ENCODE measurements at places on chromosomes 16 and 17. TPM values are rescaled to one million over a fixed set of nuclear protein-coding genes. Genes with fewer than 3 reads are reported as not detected.
A peak's percentile ranks its signal among the peaks of the same experiment; 100 is the strongest.

ZNF624 gene
- total RNA-seq = 11.7 TPM

APOBR gene
- total RNA-seq = 0.09 TPM

PRM1 gene
- total RNA-seq = not detected

ABCA10 gene
- 0.74 TPM for total RNA-seq

IL32 gene
- total RNA-seq = 5.5 TPM

CACNB1 gene
- total RNA-seq = 19.2 TPM

TP53TG3C gene
- total RNA-seq = not detected

KRT39 gene
- total RNA-seq = not detected

MMD gene
- 37.6 TPM for total RNA-seq

DNA sequence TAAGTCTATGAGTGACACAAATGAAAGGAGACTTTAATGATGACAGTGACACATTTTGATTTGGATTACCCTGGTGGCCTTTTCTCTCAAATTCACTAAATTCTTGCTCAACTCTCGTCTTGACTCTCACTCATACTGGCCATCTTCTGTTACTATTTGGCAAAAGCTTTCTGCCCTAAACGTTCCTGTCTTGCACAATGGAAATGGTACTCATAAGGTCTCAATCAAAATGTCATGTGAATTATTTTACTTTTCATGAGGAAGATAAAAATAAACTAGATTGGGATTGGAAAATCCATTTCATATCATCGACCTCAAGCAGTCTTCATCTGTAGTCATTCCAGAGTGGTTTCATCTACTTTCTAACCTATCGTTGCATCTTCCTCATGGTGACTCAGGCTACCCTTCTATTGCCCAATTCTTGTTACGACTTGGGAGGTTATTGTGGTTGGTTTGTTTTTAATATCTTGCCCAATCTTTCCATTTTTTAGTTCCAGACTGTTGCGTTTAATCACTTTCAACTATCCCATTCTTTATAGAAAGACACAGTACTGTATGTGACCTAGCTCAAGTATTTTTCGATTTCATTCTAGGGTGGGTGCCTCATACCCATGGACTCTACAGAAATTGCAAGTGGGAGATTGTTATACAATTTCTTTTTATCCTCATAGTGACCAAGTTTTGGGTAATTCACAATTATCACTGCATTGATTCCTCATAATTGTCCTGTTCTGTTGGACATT lies 317.2 kb upstream of the KCNJ16 start:
- no peaks in the 10 kb centered on the region for H3K27me3 ChIP-seq
- no peaks in the 10 kb centered on the region for H3K36me3 ChIP-seq
- H3K4me1 ChIP-seq = peaks cover 14% of the 10 kb centered on the region
- no peak for DNase-seq
- no peak overlapping the region for H3K4me3 ChIP-seq

DNA sequence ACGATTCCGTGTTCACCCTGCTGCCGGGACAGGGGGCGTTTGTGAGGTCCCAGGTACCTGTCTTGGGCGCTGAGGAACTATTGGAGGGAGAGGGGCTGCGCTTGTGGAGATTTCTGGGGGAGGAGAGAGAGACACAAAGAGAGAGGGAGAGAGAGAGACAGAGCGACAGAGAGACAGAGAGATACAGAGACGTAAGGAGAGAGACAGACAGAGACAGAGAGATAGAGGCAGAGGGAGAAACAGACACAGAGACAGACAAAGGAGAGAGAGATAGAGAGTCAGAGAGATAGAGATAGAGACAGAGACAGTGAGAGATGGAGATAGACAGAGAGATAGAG lies 24.5 kb upstream of the ITGAX start:
- no peak overlapping the region for H3K27ac ChIP-seq
- H3K27me3 ChIP-seq = peaks cover 76% of the 10 kb centered on the region
- peak overlapping the region; percentile 14 for H3K4me3 ChIP-seq
- H3K4me1 ChIP-seq = no peaks in the 10 kb centered on the region
- no peak for DNase-seq

GRCh38 chr17:17108451-17109049 lies 66.3 kb downstream of the MPRIP start:
- no peak for DNase-seq
- H3K4me3 ChIP-seq = no peak overlapping the region
- H3K27me3 ChIP-seq = no peaks in the 10 kb centered on the region
- H3K4me1 ChIP-seq = peaks cover 32% of the 10 kb centered on the region

- H3K4me3 ChIP-seq = no peak overlapping the region
- H3K36me3 ChIP-seq = no peaks in the 10 kb centered on the region
- no peak for DNase-seq
- H3K27ac ChIP-seq = no peak overlapping the region
These were observed 36.2 kb downstream of the CTCF start for GRCh38 chr16:67598527-67598926.

DNA sequence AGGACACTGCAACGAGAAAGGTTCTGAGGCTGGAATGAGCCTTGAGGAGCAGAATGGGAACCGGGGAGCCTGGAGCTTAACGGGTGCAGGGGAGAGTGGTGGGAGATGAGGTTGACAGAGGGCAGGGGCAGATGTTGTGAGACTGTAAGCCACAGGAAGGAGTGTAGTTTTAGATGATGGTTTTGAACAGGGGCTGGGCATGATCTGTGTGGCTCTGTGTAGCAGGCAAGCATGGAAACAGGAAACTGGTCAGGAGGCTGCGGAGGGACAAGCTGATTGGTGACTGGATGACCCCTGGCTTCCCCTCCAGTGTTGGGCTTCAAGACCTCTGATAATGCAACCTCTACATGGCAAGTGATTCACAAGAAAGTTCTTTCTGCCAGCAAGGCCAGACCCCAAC lies 1.4 kb upstream of the CNGB1 start:
- peaks cover 4% of the 10 kb centered on the region for H3K27me3 ChIP-seq
- no peaks in the 10 kb centered on the region for H3K36me3 ChIP-seq
- no peak for DNase-seq
- no peak overlapping the region for H3K4me3 ChIP-seq
- no peaks in the 10 kb centered on the region for H3K4me1 ChIP-seq
- H3K27ac ChIP-seq = no peak overlapping the region

DNA sequence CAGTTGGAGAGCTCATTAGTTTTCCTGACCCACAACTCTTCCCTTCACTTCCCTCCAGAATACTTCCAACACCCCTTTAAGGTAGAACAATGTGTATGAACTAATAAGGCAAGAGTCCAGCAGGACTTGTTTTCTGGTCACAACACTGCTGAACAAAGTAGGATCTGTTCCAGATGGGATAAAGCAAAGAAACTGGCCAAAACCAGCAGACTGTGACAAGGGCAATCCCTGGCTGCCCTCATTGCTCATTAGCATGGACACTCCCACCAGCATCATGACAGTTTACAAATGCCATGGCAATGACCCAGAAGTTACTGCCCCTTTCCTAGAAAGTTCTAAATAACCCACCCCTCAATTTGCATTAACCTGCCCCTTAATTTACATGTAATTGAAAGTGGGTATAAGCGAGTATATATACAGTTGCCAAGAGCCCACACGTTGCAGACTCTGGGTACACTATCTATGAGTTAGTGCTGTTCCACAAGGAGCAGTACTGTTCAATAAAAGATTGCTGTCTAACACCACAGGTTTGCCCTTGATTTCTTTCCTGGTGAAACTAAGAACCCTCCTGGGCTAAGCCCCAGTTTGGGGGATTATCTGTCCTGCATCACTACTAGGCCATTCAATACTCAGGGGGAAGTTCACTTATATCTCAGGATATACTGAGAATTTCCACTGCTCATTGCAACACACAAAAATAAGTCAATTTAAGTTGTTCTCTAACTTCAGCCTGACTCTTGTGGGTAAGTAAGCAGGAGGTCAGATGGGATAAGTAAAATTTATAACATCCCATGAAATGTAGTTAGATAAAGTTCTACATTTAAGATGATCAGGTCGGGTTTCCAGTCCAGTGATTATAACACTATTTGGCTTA lies 82.3 kb downstream of the SSH2 start:
- peaks cover 47% of the 10 kb centered on the region for H3K4me1 ChIP-seq
- no peak for DNase-seq
- no peak overlapping the region for H3K4me3 ChIP-seq
- H3K36me3 ChIP-seq = no peaks in the 10 kb centered on the region
- peak overlapping the region; percentile 77 for H3K27ac ChIP-seq

- H3K27me3 ChIP-seq = peaks cover 21% of the 10 kb centered on the region
- H3K27ac ChIP-seq = no peak overlapping the region
- H3K4me1 ChIP-seq = peaks cover 27% of the 10 kb centered on the region
- H3K4me3 ChIP-seq = no peak overlapping the region
- H3K36me3 ChIP-seq = no peaks in the 10 kb centered on the region
- DNase-seq = no peak
These were observed 42.4 kb downstream of the C16orf95 start for GRCh38 chr16:87274794-87275193.

DNA sequence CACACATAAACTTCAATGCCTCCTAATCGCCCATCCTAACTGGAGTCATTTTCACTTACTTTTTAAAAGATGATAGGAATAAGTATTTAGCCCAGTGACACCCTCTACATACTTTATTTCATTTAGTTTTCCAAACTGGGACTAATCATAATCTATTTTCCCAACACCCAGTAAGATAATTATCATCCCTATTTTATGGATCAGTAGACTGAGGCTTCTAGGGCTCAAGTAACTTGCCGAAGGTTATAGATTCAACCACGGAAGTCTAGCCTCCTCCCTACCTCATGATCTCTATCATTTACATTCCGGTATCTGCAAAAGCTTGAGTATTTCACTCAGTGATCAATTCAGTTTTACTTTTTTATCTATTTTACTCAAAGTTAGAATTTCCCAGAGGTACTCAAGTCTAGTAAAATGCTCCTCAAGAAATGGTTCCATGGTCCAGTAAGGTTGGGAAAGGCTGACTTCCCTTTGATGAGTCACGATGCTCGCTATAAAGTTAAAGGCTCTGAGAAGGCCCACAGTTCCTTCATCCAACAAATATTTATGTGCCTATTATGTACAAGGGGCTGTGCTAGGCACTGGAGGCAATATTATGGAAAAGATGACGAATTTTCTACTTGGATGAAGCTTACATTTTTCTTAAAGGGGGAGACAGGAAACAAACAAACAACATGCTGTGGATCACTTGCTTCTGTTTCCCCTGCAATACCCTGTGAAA lies 75.1 kb downstream of the TOX3 start:
- peaks cover 15% of the 10 kb centered on the region for H3K4me1 ChIP-seq
- H3K27ac ChIP-seq = no peak overlapping the region
- peaks cover 55% of the 10 kb centered on the region for H3K27me3 ChIP-seq
- peaks cover 4% of the 10 kb centered on the region for H3K36me3 ChIP-seq
- DNase-seq = no peak
- H3K4me3 ChIP-seq = no peak overlapping the region

DNA sequence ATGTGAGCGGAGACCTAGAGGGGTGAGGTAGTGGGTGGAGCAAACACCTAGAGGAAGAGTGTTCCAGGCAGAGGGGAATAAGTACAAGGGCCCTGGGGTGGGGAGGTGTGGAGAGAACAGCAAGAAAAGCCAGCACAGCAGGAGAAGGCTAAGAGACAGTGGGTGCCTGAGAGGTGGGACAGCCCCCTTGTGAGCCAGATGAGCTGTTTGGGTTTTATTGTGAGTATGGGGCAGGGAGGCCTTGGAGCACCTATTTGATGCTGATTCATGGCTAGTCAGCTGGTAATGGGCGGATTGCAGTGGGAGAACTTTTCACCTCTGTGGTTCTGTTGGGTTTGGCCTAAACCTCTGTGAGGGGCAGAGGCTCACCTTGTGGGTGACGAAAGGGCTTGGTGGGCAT lies 68.4 kb downstream of the ABCC1 start:
- H3K4me3 ChIP-seq = no peak overlapping the region
- H3K27me3 ChIP-seq = no peaks in the 10 kb centered on the region
- no peak for DNase-seq
- peaks cover 53% of the 10 kb centered on the region for H3K36me3 ChIP-seq
- no peak overlapping the region for H3K27ac ChIP-seq
- H3K4me1 ChIP-seq = peaks cover 18% of the 10 kb centered on the region

- H3K27ac ChIP-seq = no peak overlapping the region
- peaks cover 2% of the 10 kb centered on the region for H3K4me1 ChIP-seq
- DNase-seq = no peak
- H3K27me3 ChIP-seq = peaks cover 49% of the 10 kb centered on the region
- H3K4me3 ChIP-seq = no peak overlapping the region
These were observed 4.1 kb downstream of the HS3ST6 start for GRCh38 chr16:1914084-1914608.

GRCh38 chr16:27161398-27161797 lies 41.9 kb upstream of the KDM8 start:
- no peaks in the 10 kb centered on the region for H3K4me1 ChIP-seq
- DNase-seq = no peak
- no peaks in the 10 kb centered on the region for H3K27me3 ChIP-seq
- H3K27ac ChIP-seq = no peak overlapping the region

GRCh38 chr17:75144816-75145512 lies 9.3 kb downstream of the JPT1 start:
- no peak overlapping the region for H3K27ac ChIP-seq
- H3K27me3 ChIP-seq = no peaks in the 10 kb centered on the region
- no peak overlapping the region for H3K4me3 ChIP-seq
- no peak for DNase-seq
- peaks cover 34% of the 10 kb centered on the region for H3K36me3 ChIP-seq

DNA sequence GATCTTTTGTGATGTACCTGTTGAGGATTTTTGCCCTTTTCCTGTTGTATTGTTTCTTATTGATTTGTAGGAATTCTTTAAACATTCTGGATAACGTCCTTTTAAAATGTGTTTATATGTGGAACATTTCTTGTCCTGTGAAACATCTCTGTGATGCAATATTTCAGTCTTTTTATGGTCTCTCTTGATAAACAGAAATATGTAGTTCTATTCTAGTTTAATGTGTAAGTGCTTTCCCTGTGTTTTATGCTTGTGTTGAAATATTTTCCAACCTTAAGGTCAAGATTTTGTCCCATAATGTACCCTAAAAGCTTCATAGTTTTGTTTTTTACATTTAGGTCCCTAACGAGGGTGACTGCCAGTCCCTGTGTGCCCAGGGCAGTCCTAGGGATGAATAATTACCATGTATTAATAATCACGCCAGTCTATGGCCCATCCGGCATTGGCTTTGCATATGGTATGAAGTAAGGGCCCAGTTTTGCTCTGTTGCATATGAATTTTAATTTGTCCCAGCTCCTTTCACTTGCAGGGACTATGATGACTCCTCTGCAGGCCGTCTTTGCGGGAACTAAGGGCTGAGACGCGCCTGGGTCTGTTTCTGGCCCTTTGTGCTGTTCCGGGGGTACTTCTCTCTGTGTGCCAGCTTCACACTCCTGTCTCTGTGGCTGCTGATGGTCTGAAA lies 44.2 kb downstream of the RPTOR start:
- H3K36me3 ChIP-seq = no peaks in the 10 kb centered on the region
- H3K27me3 ChIP-seq = no peaks in the 10 kb centered on the region
- no peak overlapping the region for H3K27ac ChIP-seq
- H3K4me1 ChIP-seq = peaks cover 10% of the 10 kb centered on the region

GRCh38 chr17:83055911-83056582 lies 23.4 kb upstream of the METRNL start:
- H3K4me3 ChIP-seq = no peak overlapping the region
- H3K4me1 ChIP-seq = peaks cover 17% of the 10 kb centered on the region

GRCh38 chr16:28103516-28104170 lies 40.1 kb upstream of the GSG1L start:
- no peak for DNase-seq
- peaks cover 46% of the 10 kb centered on the region for H3K36me3 ChIP-seq
- no peak overlapping the region for H3K27ac ChIP-seq
- H3K27me3 ChIP-seq = no peaks in the 10 kb centered on the region
- H3K4me3 ChIP-seq = no peak overlapping the region
